ENCODE measurements at places on chromosomes 6 and 20. TPM values are rescaled to one million over a fixed set of nuclear protein-coding genes. Genes with fewer than 3 reads are reported as not detected.

Gene MKKS
- total RNA-seq, result 33.2 TPM

Gene MYH7B
- total RNA-seq, result 1.4 TPM

Gene KIAA1586
- total RNA-seq, result 8.2 TPM

Gene PROKR2
- total RNA-seq, result not detected

Gene MRPS18A
- total RNA-seq, result 44.3 TPM

Gene KCNB1
- 7.1 TPM for total RNA-seq

All from mucosa of gallbladder (tissue), 1 donor.